ENCODE measurements at places on chromosomes 3 and 15. TPM values are rescaled to one million over a fixed set of nuclear protein-coding genes. Genes with fewer than 3 reads are reported as not detected.

NLGN1 gene
- total RNA-seq: 10.9 TPM

HEG1 gene
- total RNA-seq: 95.2 TPM

CNTN3 gene
- 5.0 TPM for total RNA-seq

KNG1 gene
- total RNA-seq: not detected

CCK gene
- 3.8 TPM for total RNA-seq
